Right lobe of liver (tissue), 6 donors: ENCODE measurements at places on chromosomes 11 and 22.

DNA sequence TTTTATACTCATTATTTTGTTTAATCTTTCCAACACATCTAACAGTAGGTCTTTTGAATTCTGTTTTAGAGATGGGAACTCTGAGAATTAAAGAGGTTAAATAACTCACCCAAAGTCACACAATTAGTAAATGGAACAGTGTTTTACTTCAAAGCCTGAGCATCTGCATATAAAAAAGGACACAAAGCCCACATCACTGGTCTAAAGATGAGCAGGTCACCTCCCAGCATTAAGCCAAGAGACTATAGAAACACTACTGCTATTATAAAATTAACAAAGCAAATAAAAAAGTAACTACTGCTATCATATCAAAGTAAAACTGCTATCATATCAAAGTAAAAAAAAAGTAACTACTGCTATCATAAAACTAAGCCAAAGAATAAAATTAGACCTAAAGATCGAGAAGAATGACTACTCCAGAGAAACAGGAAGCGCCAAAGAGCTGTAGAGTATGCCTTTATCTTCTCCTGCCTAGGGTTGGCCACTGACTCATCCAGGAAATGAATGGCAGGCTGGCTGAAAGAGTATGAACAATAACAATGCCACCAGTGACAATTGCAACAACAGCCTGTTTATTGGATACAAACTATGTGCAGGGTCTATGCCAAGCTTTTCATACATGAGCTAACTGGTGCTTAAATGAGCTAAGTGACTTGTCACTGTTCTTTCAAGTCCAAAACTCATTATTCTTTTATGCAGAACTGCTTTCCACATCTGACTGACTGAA is 1153.0 kb upstream of the TENM4 start:
- DNase-seq = no peak

DNA sequence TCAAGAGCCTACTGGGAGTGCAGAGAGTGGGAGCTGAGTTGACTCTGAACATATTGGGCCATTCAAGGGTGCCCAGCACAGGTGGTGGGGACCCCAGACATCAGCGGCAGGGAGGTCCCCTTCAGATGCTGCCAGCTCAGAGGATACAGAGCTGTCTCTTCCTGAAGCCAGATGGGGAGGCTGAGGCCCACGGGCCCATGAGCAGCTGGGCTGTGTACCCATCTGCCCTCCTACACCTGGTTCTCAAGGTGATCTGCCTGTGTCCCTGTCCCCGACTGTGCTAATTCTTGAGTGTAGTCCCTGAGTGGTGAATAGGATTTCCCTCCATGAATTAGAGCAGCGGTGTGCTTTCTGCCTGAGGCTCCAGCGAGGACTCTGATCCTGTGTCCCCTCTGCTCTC is 76.3 kb downstream of the MICAL2 start:
- DNase-seq = no peak

- DNase-seq = peak; percentile 65
Observed at GRCh38 chr11:10303558-10304363, 1.1 kb upstream of the ADM start.

GRCh38 chr11:69444381-69445130 is 36.9 kb upstream of the LINC01488 start:
- no peak for DNase-seq
